ENCODE measurements at places on chromosomes 6 and 20. TPM values are rescaled to one million over a fixed set of nuclear protein-coding genes. Genes with fewer than 3 reads are reported as not detected.

PPP1R14C gene
- total RNA-seq: not detected

TOX2 gene
- total RNA-seq: 6.2 TPM

ID4 gene
- 13.6 TPM for total RNA-seq

TTLL9 gene
- total RNA-seq: not detected

SLC22A7 gene
- not detected for total RNA-seq
